ENCODE measurements at places on chromosomes 3 and 15.
A peak's percentile ranks its signal among the peaks of the same experiment; 100 is the strongest.

GRCh38 chr3:161372321-161373260 lies 1.3 kb upstream of the SPTSSB start:
- DNase-seq, result peak; percentile 17

- no peak for DNase-seq
These were observed 44.0 kb downstream of the XXYLT1 start for GRCh38 chr3:195226900-195227447.

DNA sequence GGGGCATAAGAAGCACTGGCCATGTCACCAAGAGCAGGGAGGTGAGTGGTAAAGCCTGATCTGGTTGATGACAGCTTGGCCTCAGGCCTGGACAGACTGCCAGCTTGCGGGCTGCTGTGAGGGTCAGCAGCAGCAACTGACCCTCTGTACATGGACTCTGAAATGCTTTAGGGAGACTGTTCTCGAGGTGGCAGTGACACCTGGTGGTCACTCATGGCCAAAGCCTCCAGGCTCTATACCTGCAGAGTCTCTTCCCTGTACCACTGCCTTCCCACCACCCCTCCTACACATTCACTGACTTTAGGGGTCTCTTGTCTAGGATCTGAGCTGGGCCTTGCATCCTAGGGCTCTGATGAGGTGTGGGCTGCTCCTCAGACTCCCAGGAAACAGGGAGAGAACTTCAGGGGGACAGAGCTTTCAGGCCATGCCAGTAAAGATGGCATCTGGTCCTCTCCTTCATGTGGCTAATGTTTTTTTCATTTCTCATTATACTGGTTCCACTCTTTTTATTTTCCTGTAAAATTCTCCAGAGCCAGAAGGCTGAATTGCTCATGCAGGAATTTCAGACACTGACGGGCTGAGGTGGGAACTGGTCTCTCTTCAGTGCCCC lies 17.2 kb upstream of the TIMP4 start:
- DNase-seq, result no peak

GRCh38 chr3:72287956-72288355 lies 503.0 kb upstream of the PROK2 start:
- no peak for DNase-seq

- no peak for DNase-seq
These were observed 299.9 kb downstream of the MECOM start for GRCh38 chr3:169363318-169364265.

- no peak for DNase-seq
These were observed 43.5 kb upstream of the MAGEF1 start for GRCh38 chr3:184755315-184755731.

- no peak for DNase-seq
These were observed 1.4 kb downstream of the MFGE8 start for GRCh38 chr15:88911766-88912118.

- no peak for DNase-seq
These were observed 9.1 kb downstream of the CORO2B start for GRCh38 chr15:68587769-68588385.

GRCh38 chr3:147736226-147736625 lies 327.1 kb downstream of the ZIC1 start:
- DNase-seq, result no peak

Measured in hypothalamus (tissue), 51 donors.